ENCODE measurements at places on chromosomes 5 and 9.
A peak's percentile ranks its signal among the peaks of the same experiment; 100 is the strongest.

- DNase-seq = no peak
Observed at GRCh38 chr5:138733509-138733908, 19.7 kb upstream of the CTNNA1 start.

GRCh38 chr9:114105236-114105635 is 6.1 kb upstream of the KIF12 start:
- DNase-seq = no peak

DNA sequence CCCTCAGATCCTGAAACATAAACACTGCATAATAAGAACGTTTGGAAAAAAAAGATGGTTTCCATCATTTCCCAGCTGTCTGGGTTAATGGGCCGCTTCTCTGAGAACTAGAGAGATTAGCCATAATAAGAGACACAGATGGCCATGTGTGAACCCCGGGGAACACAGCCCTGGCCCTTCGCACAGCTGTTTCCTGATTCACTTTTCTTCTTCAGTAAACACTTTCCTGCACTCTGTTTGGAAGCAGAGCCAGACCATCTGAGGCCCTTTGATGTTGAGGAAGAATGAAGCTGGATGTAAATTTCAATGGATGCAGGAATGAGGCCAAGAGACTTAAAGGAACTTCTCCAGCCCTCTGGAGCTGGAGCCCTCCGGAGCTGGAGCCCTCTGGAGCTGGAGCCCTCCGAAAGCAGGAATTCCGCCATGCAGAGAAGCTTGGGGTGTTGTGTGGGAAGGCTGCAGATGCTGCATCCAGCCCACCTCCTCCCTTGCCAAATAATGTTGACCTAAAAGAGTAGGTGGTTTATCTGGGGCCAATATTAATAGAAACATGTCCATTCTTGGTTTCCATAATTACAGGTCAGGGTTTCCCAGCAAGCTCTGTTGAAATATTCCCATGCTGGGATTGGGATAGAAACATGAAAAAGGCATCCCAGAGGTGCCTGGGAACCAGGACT is 218.9 kb downstream of the NXNL2 start:
- peak; percentile 89 for DNase-seq

DNA sequence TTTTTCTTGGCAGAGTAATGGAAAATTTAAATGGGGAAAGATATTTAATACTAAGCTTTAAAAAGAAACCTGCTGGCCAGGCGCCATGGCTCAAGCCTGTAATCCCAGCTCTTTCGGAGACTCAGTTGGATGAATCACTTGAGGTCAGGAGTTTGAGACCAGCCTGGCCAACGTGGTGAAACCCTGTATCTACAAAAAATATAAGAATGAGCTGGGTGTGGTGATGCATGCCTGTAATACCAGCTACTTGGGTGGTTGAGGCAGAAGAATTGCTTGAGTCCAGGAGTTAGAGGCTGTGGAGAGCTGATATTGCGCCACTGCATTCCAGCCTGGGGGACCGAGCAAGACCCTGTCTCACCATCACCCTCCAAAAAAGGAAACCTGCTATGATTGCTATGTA is 32.8 kb downstream of the TUT7 start:
- no peak for DNase-seq

DNA sequence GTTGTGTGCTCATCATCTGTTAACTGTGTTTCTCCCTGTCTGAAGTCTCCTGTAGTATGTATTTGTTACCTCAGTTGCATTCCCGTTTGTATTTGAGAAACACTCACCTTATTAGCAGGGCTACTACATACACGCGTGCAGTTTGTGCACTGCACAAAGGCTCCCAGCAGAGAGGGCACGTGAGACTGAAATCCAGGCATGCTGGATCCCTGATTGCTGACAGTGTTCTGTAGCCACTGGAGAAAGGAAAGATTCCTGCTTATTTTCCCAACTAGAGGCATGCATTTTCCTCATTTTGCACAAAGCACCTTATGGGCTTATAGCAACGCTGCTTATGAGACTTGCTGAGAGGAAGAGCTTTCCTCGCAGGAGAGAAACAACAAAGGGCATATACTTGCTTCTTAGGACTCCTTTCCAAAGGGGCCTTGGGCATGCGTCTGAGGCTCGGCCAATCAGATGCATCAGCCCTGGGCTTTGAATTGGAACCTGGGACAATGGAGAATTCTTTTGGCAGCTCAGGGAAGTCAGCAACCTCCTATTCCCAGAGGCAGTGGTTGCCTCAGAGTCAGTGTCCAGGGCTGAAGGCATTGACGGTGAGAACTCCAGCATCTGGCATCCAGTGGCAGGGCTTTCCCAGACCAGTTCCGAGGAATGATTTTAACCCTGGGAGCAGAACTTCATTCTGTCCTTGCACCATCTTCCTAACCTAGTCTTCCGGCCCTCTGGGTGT is 9.9 kb upstream of the MEGF10 start:
- no peak for DNase-seq
